ENCODE measurements at places on chromosomes 7 and 10. TPM values are rescaled to one million over a fixed set of nuclear protein-coding genes. Genes with fewer than 3 reads are reported as not detected.

The ING3 gene
- 26.5 TPM for total RNA-seq

The RBP3 gene
- not detected for total RNA-seq

The GIMAP6 gene
- 84.9 TPM for total RNA-seq

The CALHM3 gene
- 0.48 TPM for total RNA-seq

The C7orf33 gene
- not detected for total RNA-seq

The PRLHR gene
- total RNA-seq: not detected

The TRDMT1 gene
- total RNA-seq: 12.3 TPM

The MIOS gene
- 24.6 TPM for total RNA-seq

The PKD2L1 gene
- not detected for total RNA-seq

DNA sequence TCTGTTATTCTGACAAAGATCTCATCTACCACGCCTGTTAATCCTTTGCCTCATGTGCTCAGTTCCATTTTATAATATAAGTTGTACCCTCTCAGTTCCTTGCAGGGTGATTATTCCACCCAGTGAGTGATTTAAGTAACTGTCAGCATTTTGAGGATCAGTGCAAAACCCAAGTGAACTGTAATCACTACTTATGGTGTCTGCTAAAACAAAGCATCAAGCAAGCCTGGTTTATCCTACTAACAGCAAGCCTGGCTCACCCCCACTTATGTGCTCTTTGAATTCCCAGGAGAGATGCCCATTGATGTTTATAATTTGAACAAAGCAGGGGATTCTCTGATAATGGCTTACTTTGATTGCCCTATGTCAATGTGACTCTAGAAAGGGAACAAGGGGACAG, 186.8 kb upstream of the LRGUK start:
- no peak for DNase-seq
- H3K27me3 ChIP-seq: no peaks in the 10 kb centered on the region
- no peaks in the 10 kb centered on the region for H3K4me1 ChIP-seq
- no peaks in the 10 kb centered on the region for H3K36me3 ChIP-seq
- no peak overlapping the region for H3K4me3 ChIP-seq
- no peak overlapping the region for H3K27ac ChIP-seq

GRCh38 chr10:116704926-116705325, 37.4 kb downstream of the HSPA12A start:
- no peaks in the 10 kb centered on the region for H3K36me3 ChIP-seq
- no peak overlapping the region for H3K27ac ChIP-seq
- no peaks in the 10 kb centered on the region for H3K4me1 ChIP-seq

- peaks cover 14% of the 10 kb centered on the region for H3K27me3 ChIP-seq
- no peak for DNase-seq
- no peak overlapping the region for H3K4me3 ChIP-seq
- H3K36me3 ChIP-seq: no peaks in the 10 kb centered on the region
Measured at GRCh38 chr7:104795616-104796398, 218.2 kb upstream of the KMT2E start.

GRCh38 chr7:41449286-41449685, 253.6 kb downstream of the INHBA start:
- H3K27ac ChIP-seq: no peak overlapping the region
- H3K4me1 ChIP-seq: no peaks in the 10 kb centered on the region
- no peak for DNase-seq
- no peaks in the 10 kb centered on the region for H3K27me3 ChIP-seq

GRCh38 chr7:112880818-112881418, 90.7 kb upstream of the TMEM168 start:
- no peaks in the 10 kb centered on the region for H3K27me3 ChIP-seq
- no peak overlapping the region for H3K27ac ChIP-seq
- DNase-seq: no peak
- peaks cover 2% of the 10 kb centered on the region for H3K36me3 ChIP-seq
- no peak overlapping the region for H3K4me3 ChIP-seq
- no peaks in the 10 kb centered on the region for H3K4me1 ChIP-seq

DNA sequence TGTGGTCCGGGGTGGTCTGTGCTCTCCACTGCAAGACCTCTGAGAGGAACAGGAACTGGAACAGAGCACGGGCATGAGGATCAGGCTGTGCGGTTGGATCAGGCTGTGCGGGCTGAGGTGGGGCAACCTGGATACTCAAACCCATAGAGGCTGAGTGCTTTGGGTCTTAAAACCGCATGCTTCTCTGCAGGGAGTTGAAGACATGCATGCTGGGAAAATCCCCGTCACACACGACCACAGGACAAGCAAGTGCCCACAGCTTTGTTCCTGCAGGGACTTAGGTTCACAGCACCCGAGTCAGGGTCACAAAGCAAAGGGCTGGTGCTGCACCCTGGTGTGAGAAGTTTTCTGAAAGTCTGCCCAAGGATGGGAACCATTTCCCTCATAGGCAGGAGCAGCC, 221.2 kb downstream of the ZMYND11 start:
- H3K36me3 ChIP-seq: no peaks in the 10 kb centered on the region
- no peaks in the 10 kb centered on the region for H3K27me3 ChIP-seq
- no peak for DNase-seq

GRCh38 chr7:2657920-2658671, 26.3 kb downstream of the TTYH3 start:
- H3K36me3 ChIP-seq: no peaks in the 10 kb centered on the region
- no peaks in the 10 kb centered on the region for H3K27me3 ChIP-seq
- no peak overlapping the region for H3K4me3 ChIP-seq
- DNase-seq: no peak

DNA sequence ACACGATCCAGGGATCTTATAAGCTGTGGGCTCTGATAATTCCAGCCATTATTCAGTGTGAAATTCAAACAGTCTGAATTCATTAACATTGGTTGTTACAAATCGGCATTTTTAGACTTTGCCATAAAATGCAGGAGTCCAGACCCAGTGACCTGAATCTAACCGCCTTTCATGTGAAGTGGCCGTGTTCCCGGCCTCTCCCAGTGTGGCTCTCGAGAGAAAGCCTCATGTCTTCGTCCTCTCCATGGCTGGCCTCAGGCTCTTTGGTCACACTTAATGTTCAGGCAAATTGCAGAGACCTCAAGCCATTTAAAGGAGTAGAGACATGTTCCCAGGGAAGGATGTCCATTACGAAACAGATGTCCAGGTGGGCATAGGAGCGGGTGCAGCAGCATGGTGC, 59.3 kb downstream of the CTBP2 start:
- peaks cover 3% of the 10 kb centered on the region for H3K4me1 ChIP-seq
- no peak overlapping the region for H3K4me3 ChIP-seq
- H3K27ac ChIP-seq: no peak overlapping the region

- H3K27ac ChIP-seq: no peak overlapping the region
- H3K36me3 ChIP-seq: no peaks in the 10 kb centered on the region
- DNase-seq: no peak
- H3K4me3 ChIP-seq: no peak overlapping the region
- no peaks in the 10 kb centered on the region for H3K27me3 ChIP-seq
Measured at GRCh38 chr7:69078997-69079769, 519.1 kb upstream of the AUTS2 start.

GRCh38 chr7:99860281-99861127, 16.3 kb downstream of the OR2AE1 start:
- no peak overlapping the region for H3K4me3 ChIP-seq
- H3K27me3 ChIP-seq: peaks cover 26% of the 10 kb centered on the region
- no peak overlapping the region for H3K27ac ChIP-seq
- DNase-seq: no peak
- no peaks in the 10 kb centered on the region for H3K36me3 ChIP-seq

GRCh38 chr7:150389532-150389816, 10.3 kb downstream of the ZNF775 start:
- peaks cover 4% of the 10 kb centered on the region for H3K36me3 ChIP-seq
- no peak overlapping the region for H3K27ac ChIP-seq
- H3K27me3 ChIP-seq: no peaks in the 10 kb centered on the region
- H3K4me3 ChIP-seq: no peak overlapping the region

GRCh38 chr7:135690566-135690965, 28.3 kb downstream of the STMP1 start:
- no peaks in the 10 kb centered on the region for H3K4me1 ChIP-seq
- H3K27ac ChIP-seq: no peak overlapping the region
- H3K27me3 ChIP-seq: no peaks in the 10 kb centered on the region
- no peak overlapping the region for H3K4me3 ChIP-seq
- H3K36me3 ChIP-seq: peaks cover 2% of the 10 kb centered on the region
- no peak for DNase-seq

- H3K4me3 ChIP-seq: no peak overlapping the region
- H3K36me3 ChIP-seq: no peaks in the 10 kb centered on the region
- no peaks in the 10 kb centered on the region for H3K27me3 ChIP-seq
- no peak for DNase-seq
Measured at GRCh38 chr7:84157171-84157570, 37.4 kb downstream of the SEMA3A start.

DNA sequence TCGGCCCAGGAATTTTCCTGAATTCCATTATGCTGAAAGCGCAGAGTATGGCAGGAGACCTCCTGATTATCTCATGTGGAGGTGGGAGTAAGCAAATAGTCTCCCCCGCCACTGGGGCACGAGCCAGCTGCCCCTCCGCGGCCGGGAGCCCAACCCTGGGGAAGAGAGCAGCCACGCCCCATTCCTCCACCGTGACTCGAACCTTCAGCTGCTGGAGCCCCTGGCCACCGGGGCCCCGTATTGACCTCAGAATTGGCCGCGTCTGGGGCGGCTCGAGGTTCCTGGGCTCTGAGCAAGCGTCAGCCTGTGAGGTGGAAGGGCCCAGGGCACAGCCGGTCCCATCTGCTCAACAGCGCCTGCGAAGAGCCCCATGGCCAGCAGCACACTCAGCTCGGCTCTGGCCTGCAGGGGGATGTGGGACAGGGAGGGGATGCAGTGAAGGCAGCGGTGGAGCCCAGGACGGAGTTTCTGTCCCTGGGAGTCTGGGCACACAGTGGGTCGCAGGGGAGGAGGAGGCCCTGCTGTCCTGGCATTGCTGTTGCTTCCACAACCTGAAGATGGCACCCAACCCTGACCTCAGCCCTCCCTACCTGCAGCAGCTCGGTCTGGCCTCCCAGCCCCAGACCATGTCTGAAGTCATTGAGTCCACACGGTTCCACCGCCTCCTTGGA, 97.8 kb downstream of the CHST15 start:
- H3K36me3 ChIP-seq: no peaks in the 10 kb centered on the region
- no peak for DNase-seq
- H3K4me1 ChIP-seq: no peaks in the 10 kb centered on the region
- H3K27me3 ChIP-seq: peaks cover 42% of the 10 kb centered on the region
- H3K27ac ChIP-seq: no peak overlapping the region

DNA sequence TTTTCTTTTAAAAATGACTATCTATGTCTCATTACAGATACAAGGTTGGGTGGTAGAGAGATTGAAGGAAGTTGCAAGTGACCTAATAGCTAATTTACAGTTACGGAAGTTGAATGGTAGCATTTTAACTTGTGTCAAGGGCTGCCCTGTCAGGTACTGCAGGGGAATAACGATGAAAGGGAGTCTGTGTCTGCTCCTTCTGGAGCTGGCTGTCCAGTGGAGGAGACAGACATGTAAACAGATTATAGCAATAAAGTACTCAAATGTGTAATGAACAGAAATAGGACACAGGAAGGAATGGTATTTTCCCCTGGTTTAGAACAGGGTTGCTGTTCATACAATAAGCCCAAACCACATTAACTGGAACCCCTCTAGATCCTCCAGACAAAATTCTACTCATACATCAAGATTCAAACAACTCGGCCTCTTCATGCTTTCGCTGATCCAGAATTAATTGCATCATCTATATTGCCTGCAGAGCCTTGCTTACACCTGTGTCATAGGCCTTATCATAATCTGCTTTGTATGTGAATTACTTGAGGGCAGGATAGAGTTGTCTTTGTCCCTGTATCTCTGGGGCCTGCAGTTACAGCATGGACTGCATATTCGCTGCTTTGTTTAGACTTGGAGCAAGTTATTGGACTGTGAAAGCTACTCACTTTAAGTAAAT, 42.8 kb downstream of the AUTS2 start:
- H3K27me3 ChIP-seq: no peaks in the 10 kb centered on the region
- no peak overlapping the region for H3K27ac ChIP-seq
- H3K4me1 ChIP-seq: no peaks in the 10 kb centered on the region
- H3K4me3 ChIP-seq: no peak overlapping the region

GRCh38 chr7:150801946-150802771, 1.6 kb downstream of the TMEM176A start:
- H3K27ac ChIP-seq: no peak overlapping the region
- no peak for DNase-seq
- no peaks in the 10 kb centered on the region for H3K36me3 ChIP-seq
- H3K4me3 ChIP-seq: no peak overlapping the region
- H3K27me3 ChIP-seq: peaks cover 44% of the 10 kb centered on the region

- no peak overlapping the region for H3K27ac ChIP-seq
- H3K4me3 ChIP-seq: no peak overlapping the region
- peaks cover 3% of the 10 kb centered on the region for H3K4me1 ChIP-seq
- DNase-seq: no peak
- no peaks in the 10 kb centered on the region for H3K36me3 ChIP-seq
Measured at GRCh38 chr10:132368881-132369635, 27.9 kb upstream of the PWWP2B start.
